Stimulated activated CD4-positive, alpha-beta T cell treated with anti-CD3 and anti-CD28 coated beads, TNF-alpha, amount 100 ng/mL, for 1 hour (primary cell): ENCODE measurements at places on chromosomes 5 and 9.

DNA sequence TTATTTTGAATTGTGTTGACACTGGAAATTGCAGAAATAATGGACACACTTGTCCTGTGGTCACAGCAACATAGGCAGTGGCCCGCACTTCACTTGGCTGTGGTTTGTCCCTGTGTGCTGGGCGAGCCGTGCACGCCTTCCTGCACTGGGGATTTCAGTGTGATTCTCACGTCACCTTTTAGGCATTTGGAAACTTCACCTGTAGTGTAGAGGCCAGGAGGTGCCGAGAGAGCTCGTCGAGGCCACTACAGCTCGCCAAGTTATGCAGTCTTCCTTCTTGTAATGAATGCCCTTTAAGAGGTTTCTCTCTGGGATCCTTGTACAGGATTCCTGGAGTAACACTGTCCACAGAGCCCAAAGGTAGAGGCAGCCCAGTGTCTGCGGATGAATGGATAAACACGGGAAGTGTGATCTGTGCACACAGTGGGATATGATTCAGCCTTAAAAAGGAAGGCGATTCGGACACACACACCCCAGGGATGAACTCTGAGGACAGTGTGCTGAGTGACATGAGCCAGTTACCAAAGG, 14.7 kb downstream of the TRAF2 start:
- no peak for DNase-seq

- no peak for DNase-seq
These were observed 51.2 kb downstream of the SLC1A3 start for GRCh38 chr5:36657563-36657995.

GRCh38 chr5:64144425-64145215, 21.0 kb upstream of the RNF180 start:
- no peak for DNase-seq

DNA sequence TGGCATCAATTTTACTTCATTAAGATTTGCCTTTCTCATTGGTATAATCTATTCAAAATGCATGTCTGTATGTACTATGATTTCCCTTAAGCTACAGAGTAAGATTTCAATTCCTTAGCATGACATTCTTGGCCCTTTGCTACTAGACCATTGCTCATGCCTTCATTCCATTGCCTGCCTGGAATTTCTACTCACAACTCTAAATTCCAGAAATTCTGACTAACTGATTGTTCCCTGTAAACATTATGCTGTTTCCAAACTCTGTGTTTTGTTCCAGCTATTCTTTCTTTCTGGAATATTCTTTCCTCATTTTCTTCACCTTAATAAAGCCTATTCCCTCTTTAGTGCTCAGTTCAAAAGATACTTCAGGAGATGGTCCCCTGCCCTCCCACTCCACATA, 568.8 kb upstream of the SEMA6A start:
- no peak for DNase-seq

DNA sequence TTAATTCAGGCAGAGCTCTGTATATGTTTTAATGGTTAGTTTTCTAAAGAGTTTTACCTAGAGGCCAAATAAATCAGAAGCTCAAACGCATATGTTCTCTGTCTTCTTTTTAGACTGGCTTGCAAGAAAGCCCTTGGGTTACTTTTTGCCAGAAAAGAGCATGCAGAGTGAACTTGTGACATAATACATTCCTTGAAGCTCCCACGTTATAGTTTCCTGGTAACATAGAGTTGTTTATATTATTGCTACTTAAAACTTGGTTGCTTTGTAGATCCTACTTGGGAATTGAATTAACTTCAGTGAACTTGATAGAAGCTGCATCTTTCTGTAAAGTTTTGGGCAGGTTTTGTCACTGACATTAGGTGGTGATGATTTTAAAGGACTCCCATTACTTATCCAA, 102.9 kb downstream of the C9orf152 start:
- DNase-seq: no peak

DNA sequence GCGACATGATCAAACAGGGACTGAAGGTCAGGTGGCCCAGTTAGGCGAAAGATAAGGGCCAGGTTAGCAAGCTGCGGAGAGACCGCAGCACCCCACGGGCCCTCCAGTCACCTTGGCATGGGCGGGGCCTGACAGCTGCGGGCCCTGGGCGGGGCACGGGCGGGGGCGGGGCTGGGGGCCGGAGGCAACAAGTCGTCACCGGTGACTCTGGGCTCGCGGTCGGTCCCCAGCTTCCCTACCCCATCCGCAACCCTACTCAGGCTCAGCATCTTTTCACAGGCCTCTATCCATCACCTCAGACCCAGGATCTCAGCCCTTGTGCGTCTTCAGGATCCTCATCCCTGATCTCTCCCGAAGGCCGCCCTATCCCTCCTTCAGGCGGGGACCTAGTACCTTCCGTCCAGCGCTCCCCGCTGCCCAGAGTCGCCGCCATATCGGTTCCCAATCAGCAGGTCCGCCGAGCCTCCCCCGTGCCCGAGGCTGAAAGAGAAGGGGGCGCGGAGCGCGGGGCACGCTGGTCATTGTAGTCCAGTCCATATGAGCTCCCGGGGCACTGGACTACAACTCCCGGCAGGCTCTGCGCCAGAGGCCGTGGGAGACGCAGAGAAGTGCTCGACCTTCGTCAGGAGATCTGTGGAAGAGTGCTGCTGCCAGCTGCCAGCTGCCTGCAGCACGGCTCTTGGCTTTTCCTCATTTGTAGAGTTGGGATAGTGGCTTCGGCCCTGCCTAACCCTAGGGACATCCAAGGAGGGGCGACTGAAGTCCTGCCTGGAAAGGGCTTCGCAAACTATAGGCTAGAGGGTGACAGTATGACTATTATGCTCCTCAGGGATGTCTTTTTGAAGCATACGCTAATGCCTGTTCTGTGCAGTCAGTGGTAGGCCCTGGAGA, at the start of gene DNAJC18:
DNAJC18 (minus strand) TSS at position 513 of the 891 bp plus-strand sequence; CDS start at position 433, 80 bp downstream.
- DNase-seq: peak; percentile 84

DNA sequence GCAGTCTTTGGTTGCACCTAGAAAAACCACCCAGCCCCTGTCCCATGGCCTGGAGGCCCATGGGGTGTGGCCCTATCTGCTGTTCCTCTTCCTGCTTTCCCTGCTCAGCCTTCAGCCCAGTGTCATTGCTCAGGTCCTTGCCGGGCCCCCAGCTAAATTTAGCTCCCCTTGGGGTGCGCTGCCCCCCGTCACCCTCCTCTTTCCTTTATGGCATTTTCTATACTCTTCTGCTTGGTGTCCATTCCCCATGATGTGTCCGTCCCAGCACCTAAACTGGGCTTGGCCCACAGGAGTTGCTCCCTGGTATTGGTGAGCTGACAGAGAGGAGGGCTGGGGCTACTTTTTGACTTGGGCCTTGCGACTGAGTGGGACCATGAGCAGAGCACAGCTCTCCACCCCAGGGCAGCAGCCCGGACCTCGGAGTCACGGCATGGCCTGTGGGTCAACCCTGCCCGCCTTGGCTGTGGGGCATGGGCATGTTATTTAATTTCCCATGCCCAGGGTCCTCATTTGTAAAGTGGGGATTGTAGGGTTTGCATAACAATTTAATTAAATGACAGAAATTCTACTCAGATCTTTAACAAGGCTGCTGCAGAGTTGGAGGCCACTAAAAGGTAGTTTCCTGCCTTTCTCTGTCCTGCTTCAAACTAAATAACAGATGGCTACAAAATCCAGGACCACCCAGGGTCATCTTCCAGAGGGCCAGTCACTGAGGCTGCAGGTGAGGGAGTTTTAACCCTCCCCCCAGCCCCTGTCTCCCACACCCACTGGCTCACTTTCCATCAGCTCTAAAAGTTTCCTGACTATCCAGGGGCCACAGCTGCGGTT, 98.2 kb downstream of the DAP start:
- no peak for DNase-seq
